Stimulated activated CD8-positive, alpha-beta memory T cell treated with anti-CD3 and anti-CD28 coated beads, Interleukin-15, amount 100 ng/mL, for 48 hours (primary cell): ENCODE measurements at places on chromosomes 11 and 22.

GRCh38 chr11:34480314-34480713, 33.3 kb downstream of the ELF5 start:
- no peak for DNase-seq

DNA sequence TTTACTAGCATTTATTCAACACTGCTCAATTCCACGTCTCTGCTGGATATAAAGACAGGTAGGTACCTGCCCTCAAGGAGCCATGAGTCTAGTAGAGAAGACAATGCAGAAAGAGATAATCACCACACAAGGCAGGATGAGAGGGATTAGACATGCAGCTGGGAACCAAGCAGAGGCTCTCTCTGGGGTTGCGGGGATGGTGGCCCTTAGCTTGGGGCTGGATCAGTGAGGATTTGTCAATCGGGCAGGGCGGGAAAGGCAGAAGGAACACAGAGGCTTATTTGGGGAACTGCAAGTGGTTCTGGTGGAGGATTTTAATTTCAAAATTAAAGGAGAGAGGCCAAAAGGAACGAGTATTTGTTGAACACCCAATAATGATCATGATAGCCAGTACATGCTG, 8.5 kb upstream of the DMC1 start:
- DNase-seq = no peak

- no peak for DNase-seq
Observed at GRCh38 chr11:68349461-68350249, 37.3 kb downstream of the LRP5 start.

DNA sequence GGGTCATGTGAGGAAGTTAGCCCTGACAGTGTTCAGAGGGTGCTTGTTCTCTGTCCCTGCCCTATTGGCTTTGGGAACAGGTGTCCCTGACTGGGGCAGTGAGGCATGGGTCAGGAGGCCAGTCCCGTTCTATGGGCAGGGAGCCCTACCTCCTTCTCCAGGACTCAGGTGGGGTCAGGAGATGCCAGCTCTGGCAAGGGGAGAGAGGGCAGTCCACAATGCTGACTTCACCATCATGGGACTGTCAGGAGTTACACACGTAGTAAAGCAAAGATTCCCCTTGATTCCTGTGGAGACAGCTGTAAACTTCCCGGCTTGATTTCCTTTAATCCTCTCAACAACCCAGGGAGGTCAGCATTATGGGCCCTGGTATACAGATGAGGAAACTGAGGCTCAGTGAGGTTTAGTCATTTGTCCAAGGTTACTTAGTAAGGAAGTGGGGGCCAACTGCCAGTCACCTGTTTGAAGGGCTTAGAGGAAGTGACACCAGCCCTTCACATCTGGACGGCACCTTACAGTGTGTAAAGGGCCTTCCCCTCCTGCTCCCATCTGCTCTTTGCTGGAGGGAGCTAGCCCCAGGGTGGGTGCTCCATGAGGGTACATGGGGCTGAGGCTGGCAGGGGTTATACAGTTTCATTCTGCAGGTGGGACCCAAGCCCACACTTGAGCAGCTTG, 11.9 kb downstream of the MICALL1 start:
- no peak for DNase-seq

GRCh38 chr11:10051868-10052586, 242.0 kb downstream of the SBF2 start:
- no peak for DNase-seq

GRCh38 chr11:101955701-101956100, 39.4 kb upstream of the ANGPTL5 start:
- no peak for DNase-seq

DNA sequence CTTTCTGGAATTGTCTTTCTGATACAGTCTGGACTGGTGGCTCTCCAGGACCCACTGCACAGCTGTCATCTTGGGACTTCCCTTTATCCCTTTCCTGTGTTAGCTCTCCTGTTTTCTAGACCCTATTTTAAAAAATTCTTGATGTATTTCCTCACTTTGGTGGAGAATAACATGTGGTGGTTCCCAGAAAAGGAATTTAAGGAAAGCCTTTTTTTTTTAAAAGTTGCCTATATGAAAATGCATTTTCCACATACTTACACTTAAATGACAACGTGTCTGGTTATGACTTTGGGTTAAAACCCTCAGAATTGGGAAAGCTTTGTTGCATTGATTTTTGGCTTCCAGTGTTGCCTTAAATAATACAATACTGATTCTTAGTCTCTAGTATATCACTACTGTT, 400.7 kb downstream of the TMEM135 start:
- DNase-seq = no peak

DNA sequence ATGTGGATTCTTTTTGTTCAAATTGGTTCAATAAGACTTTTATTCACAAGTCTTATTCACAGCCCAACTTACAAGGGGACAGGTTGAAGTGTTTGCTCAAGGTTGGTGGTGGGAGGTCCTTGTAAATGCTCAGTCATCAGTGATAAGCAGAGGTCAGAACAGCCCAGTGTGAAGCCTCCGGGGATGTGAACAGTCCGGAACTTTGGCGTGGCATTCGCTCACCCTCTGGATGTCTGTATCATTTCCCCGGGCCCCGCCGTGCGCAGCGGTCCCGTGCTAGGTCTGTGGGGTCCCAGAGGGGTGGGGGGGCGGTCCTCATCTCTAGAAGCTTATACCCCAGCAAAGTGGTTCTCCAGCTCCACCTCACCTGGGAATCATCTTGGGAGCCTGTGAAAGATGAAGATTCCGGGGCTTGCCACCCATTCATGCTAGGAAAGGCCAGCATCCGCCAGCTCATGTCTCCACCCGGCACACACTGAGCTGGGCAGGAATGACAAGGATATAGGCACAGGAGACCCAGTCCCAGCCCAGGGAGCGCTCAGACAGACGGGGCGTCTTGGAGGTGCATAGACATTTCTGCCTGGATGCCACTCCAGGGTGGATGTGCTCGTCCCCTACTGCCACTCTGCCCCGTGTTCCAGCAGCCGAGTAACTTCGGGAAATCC, 327.5 kb downstream of the TBC1D22A start:
- no peak for DNase-seq

DNA sequence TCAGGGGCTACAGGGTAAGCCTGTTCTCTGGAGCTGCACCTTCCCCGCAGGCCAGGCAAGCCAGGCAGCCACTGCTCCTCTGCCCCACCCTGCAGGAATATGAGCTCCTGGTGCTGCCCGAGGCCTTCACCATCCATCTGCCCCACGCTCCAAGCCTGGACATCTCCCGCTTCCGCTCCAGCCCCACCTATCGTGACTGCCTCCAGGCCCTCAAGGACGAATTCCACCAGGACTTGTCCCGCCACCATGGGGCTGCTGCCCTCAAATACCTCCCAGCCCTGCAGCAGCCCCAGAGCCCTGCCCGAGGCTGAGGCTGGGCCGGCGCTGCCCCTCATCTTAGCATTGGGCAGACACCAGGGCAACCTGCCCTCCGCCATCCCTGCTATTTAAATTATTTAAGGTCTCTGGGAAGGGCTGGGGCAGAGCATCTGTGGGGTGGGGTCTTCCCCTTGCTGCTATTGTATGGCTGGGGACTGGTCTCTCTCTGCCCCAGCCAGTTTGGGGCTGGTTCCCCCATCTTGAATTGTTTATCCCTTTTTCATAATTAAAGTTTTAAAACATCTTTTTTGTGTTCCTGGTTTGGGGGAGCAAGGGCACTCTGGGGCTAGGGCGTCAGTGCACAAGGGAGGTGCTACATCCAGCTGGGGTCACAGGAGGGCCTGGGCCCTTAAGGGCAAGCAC, 6.2 kb downstream of the LARGE2 start:
- no peak for DNase-seq

- DNase-seq = no peak
Observed at GRCh38 chr11:14673824-14674405, 30.3 kb downstream of the PDE3B start.

- peak; percentile 58 for DNase-seq
Observed at GRCh38 chr22:36156515-36157419, 3.8 kb downstream of the APOL3 start.

DNA sequence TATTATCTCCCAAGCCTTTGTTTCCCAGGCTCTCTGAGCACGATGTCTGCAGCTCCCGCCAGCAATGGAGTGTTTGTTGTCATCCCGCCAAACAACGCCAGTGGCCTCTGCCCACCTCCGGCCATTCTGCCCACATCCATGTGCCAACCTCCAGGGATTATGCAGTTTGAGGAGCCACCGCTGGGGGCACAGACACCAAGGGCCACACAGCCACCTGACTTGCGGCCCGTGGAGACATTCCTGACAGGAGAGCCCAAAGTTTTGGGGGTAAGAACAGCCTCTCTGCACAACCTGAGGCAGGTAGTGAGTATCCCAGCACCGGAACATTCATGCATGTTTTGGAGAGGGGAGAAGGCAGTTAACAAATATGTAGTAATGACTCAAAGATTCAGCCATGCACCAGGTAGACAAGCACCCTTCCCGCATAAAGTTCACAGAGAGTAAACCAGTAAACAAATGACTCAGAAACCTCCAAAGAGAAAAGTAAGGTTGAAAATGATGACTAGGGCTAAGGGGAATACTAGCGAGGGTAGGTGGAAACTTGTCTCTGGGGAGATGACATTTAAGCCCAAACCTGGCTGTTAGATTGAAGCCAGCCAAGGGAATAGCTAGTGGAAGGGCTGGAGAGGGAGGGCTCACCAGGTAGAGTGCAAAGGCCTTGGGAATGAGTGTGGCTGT, 7.2 kb downstream of the MS4A15 start:
- DNase-seq = no peak

- no peak for DNase-seq
Observed at GRCh38 chr11:133833898-133834681, 11.2 kb downstream of the SPATA19 start.

GRCh38 chr11:65109231-65110198, 2.2 kb upstream of the TM7SF2 start:
- DNase-seq = no peak

GRCh38 chr11:43010042-43010441, 301.8 kb upstream of the API5 start:
- DNase-seq = no peak

- no peak for DNase-seq
Observed at GRCh38 chr11:38924644-38925043, 2326.6 kb upstream of the RAG2 start.

- no peak for DNase-seq
Observed at GRCh38 chr11:47915374-47915773, 65.0 kb upstream of the PTPRJ start.

DNA sequence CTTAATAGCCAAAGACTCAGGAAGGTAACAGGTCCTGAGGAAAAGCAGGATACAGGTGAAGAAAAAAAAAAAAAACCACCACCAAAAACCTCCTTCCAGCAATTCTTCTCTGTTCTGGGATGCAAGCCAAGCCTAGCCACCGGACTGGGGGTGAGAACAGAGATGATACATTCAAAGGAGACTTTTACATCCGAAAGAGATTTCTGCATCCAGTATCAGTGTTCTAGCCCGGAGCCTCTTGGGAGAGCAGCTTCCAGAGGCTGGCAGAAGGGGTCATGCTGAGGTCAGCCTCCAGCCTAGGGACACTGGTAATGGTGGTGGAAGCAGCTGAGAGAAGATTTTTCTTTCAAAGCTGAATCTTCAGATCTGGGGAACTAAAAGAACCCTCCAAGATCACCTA, 76.2 kb downstream of the KCNC1 start:
- no peak for DNase-seq

- no peak for DNase-seq
Observed at GRCh38 chr11:7551571-7551970, 37.8 kb downstream of the PPFIBP2 start.

GRCh38 chr11:121749691-121750090, 296.9 kb upstream of the SORL1-AS1 start:
- no peak for DNase-seq

DNA sequence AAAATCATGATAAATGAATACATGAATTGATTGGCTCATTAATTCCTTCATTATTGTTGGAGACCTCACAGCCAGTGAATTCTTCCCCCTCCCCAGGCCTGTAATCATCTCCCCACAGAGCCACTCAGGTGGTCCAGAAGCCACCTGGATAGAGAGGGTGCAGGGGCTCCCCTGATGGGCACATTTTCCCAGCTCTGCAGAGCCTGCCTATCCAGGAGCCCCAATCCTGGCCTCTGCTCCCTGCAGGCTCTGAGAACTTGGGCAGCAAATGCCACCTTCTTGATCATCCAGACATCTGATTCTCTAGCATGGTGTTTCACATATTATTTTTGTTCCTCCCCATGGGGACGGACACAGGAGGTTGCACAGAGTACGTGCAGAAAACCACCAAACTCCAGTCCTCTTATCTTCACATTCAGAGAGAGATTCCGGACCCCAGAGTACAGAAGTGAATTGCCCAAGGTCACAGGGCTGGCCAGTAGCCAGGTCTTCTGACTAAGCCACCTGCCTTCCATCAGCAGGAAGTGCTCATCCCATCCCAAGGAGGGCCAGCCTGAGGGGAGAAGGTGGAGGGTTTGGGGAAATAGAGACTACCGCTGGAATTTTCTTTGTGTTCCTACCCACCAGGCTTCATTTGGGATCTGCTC, 348.0 kb downstream of the BUD13 start:
- no peak for DNase-seq

DNA sequence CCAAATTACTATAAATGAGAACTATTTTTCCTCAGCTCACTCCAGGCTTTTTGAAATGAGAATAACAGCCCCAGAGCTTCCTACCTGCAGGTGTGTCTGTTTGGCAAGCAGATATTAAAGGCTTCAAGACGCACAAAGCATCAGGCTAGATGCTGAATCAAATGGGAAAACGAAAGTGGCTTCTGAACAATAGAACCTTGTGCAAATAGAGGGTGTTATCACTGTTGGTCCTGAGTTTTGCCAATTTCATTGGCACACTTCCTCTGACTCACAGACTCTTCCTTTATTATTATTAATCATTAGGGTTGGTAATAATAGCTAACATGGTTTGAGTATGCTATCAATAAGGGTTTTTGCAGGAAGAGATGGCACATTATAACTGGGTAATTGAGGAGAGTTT, 13.4 kb downstream of the SYT13 start:
- no peak for DNase-seq

GRCh38 chr11:115423728-115424459, 80.3 kb downstream of the CADM1 start:
- DNase-seq = no peak
